ENCODE measurements at places on chromosomes 1 and 21.

- H3K36me3 ChIP-seq: peaks cover 8% of the 10 kb centered on the region
- H3K4me1 ChIP-seq: no peaks in the 10 kb centered on the region
- DNase-seq: no peak
- H3K4me3 ChIP-seq: no peak overlapping the region
- H3K27ac ChIP-seq: no peak overlapping the region
Observed at GRCh38 chr1:108556499-108556898, 3.4 kb upstream of the EEIG2 start.

DNA sequence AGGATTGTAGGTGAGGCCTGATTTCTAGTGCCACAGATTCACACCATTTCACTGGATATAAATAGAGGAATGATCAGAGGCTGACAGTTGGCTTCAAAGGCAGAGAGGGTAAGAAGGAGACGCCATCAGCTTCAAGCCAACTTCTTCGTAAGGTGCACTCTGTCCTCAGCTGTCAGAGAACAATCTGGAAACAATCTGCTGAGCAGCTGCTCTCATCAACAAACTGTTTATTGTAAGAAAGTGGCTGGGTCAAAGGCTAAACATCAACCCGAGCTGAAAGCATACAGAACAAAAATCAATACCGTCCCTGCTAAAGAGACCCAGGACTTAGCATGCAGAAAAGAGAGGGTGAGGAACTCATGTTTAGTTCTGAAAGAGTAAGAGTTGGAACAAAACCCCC, 48.2 kb downstream of the HLCS start:
- H3K36me3 ChIP-seq: no peaks in the 10 kb centered on the region
- peaks cover 22% of the 10 kb centered on the region for H3K4me1 ChIP-seq
- no peak for DNase-seq
- H3K27ac ChIP-seq: no peak overlapping the region
- no peak overlapping the region for H3K4me3 ChIP-seq

- no peaks in the 10 kb centered on the region for H3K4me1 ChIP-seq
- H3K4me3 ChIP-seq: no peak overlapping the region
- peaks cover 95% of the 10 kb centered on the region for H3K27me3 ChIP-seq
- H3K36me3 ChIP-seq: no peaks in the 10 kb centered on the region
- H3K27ac ChIP-seq: no peak overlapping the region
Observed at GRCh38 chr1:176552217-176552991, 89.4 kb downstream of the PAPPA2 start.

- DNase-seq: no peak
- H3K27me3 ChIP-seq: peaks cover 13% of the 10 kb centered on the region
- H3K4me3 ChIP-seq: no peak overlapping the region
- no peak overlapping the region for H3K27ac ChIP-seq
- no peaks in the 10 kb centered on the region for H3K36me3 ChIP-seq
Observed at GRCh38 chr1:205914155-205914507, 29.1 kb downstream of the SLC26A9 start.

DNA sequence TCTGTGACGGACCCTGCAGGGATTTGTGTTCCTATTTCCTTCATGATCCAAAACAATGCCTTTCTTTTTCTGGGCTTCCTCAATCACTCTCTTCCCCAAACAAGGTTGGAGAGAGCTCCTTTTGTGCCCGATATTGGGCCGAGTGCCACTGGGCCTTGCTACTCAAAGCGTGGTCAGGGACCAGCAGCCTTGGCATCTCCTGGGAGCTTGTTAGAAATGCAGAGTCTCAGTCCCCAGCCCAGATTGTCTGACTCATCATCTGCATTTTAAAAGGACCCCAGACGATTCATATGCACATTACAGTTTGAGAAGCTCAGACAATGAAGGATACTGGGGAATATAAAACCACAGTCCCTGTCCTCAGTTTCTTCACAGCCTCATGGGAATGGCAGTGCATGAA, 19.9 kb downstream of the ADORA1 start:
- peaks cover 42% of the 10 kb centered on the region for H3K27me3 ChIP-seq
- no peak overlapping the region for H3K27ac ChIP-seq
- H3K36me3 ChIP-seq: no peaks in the 10 kb centered on the region

DNA sequence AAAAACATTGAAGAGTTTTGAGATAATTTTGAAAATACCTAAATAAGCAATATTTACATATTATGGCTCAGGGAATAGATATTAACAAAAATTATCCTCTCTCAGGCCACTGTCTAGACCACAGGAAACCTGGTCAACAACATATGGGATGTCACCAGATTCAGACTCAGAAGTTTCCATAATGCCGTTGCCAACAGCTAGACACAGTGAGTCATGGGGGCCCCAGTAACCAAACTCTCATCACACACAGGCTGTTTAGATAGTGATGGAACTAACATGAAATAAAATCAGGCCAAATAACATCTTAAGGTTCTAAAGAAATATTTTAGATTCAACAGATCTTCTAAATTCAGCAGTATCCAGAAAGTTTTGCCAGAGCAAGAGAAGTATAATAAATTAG, 681.7 kb upstream of the ADAMTS5 start:
- no peak overlapping the region for H3K4me3 ChIP-seq
- H3K36me3 ChIP-seq: no peaks in the 10 kb centered on the region
- DNase-seq: no peak
- no peaks in the 10 kb centered on the region for H3K27me3 ChIP-seq
- peaks cover 14% of the 10 kb centered on the region for H3K4me1 ChIP-seq

DNA sequence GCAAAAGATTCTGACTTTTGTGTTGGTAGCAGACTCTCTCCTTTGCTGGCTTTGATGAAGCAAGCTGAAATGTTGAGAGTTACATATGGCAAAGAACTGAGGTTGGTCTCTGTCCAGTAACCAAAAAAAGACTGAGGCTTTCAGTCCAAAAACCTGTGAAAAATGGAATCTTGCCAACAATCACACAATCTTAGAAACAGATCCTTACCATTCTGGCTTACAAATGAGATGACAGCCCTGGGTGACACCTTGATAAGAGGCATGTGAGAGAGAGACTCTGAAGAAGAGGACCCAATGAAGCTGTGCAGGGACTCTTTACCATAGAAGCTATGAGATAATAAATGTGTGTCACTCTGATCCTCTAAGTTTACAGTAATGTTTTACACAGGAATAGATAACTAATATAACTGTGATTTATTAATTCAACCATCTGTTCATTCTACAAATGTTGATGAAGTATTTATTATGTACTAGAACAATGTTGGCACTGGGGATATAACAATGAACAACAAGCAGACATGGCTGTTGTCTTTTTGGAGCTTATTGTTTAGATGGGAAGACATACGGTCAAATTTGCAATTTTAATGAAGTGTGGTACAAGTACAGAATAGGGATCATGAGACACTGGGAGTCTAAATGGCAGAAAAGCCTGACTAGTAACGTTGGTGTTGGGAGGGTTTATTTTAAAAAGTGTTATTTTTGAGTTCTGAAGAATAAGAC, 251.0 kb downstream of the OLFM3 start:
- H3K27me3 ChIP-seq: no peaks in the 10 kb centered on the region
- DNase-seq: no peak
- no peak overlapping the region for H3K27ac ChIP-seq
- H3K36me3 ChIP-seq: peaks cover 4% of the 10 kb centered on the region
- H3K4me3 ChIP-seq: no peak overlapping the region
- H3K4me1 ChIP-seq: peaks cover 11% of the 10 kb centered on the region

GRCh38 chr1:228059634-228060457, 22.7 kb upstream of the ARF1 start:
- H3K27me3 ChIP-seq: peaks cover 54% of the 10 kb centered on the region
- peak; percentile 77 for DNase-seq
- H3K4me3 ChIP-seq: no peak overlapping the region
- H3K36me3 ChIP-seq: peaks cover 3% of the 10 kb centered on the region
- H3K27ac ChIP-seq: no peak overlapping the region
- H3K4me1 ChIP-seq: peaks cover 9% of the 10 kb centered on the region

GRCh38 chr1:96553811-96554210, 167.8 kb upstream of the PTBP2 start:
- H3K4me3 ChIP-seq: no peak overlapping the region
- DNase-seq: no peak
- H3K36me3 ChIP-seq: no peaks in the 10 kb centered on the region

DNA sequence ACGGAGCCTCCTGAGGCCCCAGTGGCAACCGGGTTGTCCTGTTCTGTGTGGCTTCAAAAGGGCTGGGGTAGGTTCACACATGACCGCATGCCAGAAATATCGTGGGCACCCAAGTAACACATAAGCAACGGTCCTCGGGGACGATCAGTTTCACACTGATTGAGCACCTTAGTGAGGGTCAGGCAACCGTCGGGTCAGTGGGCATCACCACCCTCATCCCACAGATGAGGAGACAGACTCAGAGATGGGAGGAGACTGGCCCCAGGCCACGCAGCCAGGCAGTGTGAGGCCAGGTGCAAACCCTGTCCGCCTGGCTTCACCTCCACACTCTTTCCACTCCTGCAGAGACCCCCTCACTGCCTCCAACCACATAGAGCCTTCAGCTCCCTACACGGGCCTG, 309.8 kb downstream of the MATN1 start:
- peaks cover 98% of the 10 kb centered on the region for H3K27me3 ChIP-seq
- H3K27ac ChIP-seq: no peak overlapping the region
- no peaks in the 10 kb centered on the region for H3K4me1 ChIP-seq
- DNase-seq: no peak
- H3K4me3 ChIP-seq: no peak overlapping the region

DNA sequence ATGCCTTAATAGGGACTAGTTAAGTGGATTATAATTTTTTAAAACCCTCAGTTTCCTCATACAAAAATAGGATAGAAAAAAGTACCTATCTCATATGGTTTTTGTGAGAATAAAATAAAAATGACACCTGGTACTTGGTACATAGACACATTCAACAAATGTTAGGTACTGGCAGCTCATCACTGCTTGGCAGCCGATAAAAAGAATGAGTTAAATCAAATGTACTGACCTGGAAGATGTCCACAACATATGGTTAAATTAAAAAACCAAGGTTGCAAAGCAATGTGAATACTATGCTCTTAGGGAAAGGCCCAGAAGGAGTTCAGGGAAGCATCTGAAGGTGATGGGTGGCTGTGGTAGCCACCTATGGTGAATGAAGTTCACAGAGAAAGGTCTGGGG, 64.9 kb upstream of the SMYD2 start:
- peaks cover 14% of the 10 kb centered on the region for H3K27me3 ChIP-seq
- peaks cover 6% of the 10 kb centered on the region for H3K36me3 ChIP-seq
- DNase-seq: no peak
- H3K27ac ChIP-seq: no peak overlapping the region
- H3K4me3 ChIP-seq: no peak overlapping the region

- DNase-seq: no peak
- no peak within 1 kb of the TSS for H3K4me3 ChIP-seq
- no peaks in the 10 kb centered on the region for H3K36me3 ChIP-seq
- H3K27ac ChIP-seq: no peak within 1 kb of the TSS
- H3K27me3 ChIP-seq: peaks cover 19% of the 10 kb centered on the region
Observed at GRCh38 chr1:155301342-155301841, at the start of gene PKLR. TSS of gene PKLR (minus strand) at chr1:155301438. CDS start at chr1:155301395, 43 bp downstream.

DNA sequence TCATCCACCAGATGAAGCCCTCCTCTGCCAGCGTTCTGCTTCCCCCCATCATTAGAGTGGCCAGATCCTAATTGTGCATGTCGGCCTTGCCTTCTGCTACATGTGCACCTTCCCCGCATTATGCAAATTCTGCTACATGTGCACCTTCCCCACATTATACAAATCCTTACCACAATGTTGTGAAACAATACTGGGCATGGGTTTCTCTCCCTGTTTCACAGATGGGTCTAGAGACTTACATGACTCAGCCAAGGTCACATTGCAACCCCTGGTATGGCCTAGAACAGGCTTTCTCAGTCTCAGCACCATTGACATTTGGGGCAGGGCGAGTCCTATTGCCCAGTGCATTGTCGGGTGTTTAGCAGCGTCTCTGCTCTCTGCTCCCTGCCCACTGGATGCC, 1.0 kb upstream of the CELA2A start:
- H3K27me3 ChIP-seq: no peaks in the 10 kb centered on the region
- H3K4me1 ChIP-seq: no peaks in the 10 kb centered on the region
- no peak overlapping the region for H3K4me3 ChIP-seq
- no peak overlapping the region for H3K27ac ChIP-seq

GRCh38 chr1:202798792-202799331, 9.4 kb downstream of the KDM5B start:
- H3K27me3 ChIP-seq: no peaks in the 10 kb centered on the region
- DNase-seq: no peak
- H3K27ac ChIP-seq: no peak overlapping the region
- peaks cover 12% of the 10 kb centered on the region for H3K4me1 ChIP-seq
- peaks cover 14% of the 10 kb centered on the region for H3K36me3 ChIP-seq
- H3K4me3 ChIP-seq: no peak overlapping the region

DNA sequence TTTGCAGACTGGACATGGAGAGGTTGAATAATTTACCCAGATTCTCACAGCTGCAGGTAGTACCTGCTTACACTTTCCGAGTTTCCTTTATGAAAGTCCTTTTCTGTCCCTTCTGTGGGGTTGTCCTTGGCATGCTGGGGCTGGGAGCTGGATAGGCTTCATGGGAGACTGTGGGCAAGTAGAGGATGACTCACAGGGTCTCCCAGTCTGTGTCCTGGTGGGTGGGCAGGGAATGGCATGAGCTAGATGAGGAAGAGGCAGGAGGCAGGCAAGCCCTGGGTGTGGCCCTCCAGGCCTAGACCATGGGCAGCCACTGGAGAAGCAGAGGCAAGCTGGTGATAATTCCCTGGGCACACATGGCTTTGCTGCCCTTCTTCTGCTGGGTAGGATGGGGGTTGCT, 80.6 kb downstream of the NAV1 start:
- H3K27ac ChIP-seq: no peak overlapping the region
- H3K27me3 ChIP-seq: peaks cover 10% of the 10 kb centered on the region
- H3K36me3 ChIP-seq: no peaks in the 10 kb centered on the region

- peaks cover 41% of the 10 kb centered on the region for H3K4me1 ChIP-seq
- peaks cover 20% of the 10 kb centered on the region for H3K36me3 ChIP-seq
Observed at GRCh38 chr1:201307231-201307630, 23.9 kb downstream of the PKP1 start.

DNA sequence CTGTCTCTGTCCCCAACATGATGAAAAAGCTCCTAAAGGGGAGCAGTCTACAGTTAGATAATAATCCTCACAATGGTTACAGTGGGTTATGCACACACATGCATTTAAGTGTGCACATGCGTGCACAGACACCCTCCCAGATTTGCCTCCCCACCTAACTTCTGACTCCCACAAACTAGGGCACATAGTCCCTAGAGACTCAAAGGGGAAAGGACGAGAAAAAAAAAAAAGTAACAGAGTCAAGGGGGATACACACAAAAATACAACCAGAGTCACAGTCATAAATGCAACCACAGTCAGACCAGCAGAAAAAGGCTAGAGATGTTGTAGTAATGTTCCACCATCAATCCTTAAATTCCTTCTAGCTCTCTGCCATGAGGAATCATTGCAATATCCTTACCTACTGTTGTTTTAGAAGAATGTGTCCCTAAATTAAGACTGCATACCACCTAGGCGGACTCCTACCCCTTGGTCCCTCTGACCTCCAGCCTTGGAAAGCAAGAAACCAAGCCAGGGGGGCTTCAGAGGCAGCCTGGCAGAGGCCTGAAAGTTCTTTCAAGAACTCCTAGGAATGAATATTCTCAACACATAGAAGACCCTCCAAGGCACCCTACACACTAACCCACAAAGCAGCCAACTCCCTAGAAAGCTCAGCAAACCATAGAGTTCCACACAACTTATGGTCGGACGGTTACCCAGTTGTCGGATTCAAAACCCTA, 1.3 kb downstream of the CRTC2 start:
- no peaks in the 10 kb centered on the region for H3K27me3 ChIP-seq
- H3K27ac ChIP-seq: peak overlapping the region; percentile 39
- H3K4me1 ChIP-seq: peaks cover 21% of the 10 kb centered on the region
- peaks cover 32% of the 10 kb centered on the region for H3K36me3 ChIP-seq
